Right renal pelvis (tissue), 4 donors: ENCODE measurements at places on chromosomes 11 and 22. TPM values are rescaled to one million over a fixed set of nuclear protein-coding genes. Genes with fewer than 3 reads are reported as not detected.

GRCh38 chr11:70193411-70194292 is 9.4 kb upstream of the FADD start:
- DNase-seq: no peak

The TRIM77 gene
- not detected for polyA plus RNA-seq

DNA sequence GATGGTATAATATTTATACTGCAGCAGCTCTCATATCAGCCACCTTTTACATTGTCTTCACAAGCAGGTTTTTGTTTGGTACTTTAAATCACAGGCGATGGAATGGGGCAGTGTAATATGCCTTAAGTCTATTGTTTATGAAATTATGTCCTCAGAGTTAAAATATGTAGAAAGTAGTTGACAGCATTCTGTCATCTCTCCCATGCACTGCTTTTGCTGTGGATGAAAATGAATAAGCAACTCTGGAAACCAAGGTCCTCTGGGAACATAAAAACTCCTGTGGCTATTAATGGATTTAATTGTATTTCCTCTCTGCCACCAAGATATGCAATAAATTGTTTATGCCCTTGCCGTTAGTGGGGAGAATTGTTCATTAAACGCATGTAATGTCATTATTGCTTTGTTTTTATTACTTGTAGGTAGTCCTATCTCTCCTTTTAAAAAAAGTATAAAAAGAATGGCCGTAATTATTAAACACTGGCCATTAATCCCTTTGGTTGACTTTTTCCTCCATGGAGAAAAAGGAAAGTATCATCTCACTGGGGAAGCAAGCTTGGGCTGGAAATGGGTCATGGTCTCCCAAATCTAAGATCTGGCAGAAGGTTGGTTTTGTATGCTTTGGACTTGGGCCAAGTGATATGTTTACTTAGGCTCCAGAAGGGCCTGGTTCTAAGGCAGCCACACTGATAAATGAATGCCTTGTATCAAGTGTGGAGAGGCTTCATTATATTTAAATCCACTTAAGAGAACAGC is 13.1 kb downstream of the PACS1 start:
- no peak for DNase-seq

DNA sequence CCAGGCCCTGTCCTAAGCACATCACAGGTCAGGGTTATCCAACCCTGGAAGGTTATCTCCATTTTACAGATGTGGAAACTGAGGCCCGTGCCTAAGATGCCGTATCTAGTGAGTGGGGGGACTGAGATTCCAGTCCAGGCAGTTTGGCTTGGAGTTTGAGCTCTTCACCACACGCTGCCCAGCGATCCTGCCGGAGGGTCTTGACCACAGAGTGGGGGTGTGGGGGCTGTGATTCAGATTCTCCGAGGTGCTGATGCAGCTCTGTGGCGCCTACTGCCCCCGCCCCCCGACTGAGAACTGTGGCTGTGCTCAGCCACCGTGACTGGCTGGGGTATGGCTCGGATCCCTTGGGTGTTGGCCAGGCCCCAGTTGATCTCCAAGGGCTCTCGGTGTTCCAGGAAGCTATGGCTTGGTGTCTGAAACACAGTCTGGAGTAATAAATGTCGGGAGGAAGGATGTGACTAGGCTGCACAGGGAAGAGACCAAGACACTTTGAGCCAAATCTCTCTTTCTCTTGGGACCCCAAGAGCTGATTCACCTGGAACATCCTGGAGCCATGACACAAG is 60.6 kb upstream of the RASD2 start:
- DNase-seq: no peak
